ENCODE measurements at places on chromosomes 3 and 15.

- no peak for DNase-seq
Observed at GRCh38 chr15:41950489-41950888, 21.9 kb downstream of the EHD4 start.

DNA sequence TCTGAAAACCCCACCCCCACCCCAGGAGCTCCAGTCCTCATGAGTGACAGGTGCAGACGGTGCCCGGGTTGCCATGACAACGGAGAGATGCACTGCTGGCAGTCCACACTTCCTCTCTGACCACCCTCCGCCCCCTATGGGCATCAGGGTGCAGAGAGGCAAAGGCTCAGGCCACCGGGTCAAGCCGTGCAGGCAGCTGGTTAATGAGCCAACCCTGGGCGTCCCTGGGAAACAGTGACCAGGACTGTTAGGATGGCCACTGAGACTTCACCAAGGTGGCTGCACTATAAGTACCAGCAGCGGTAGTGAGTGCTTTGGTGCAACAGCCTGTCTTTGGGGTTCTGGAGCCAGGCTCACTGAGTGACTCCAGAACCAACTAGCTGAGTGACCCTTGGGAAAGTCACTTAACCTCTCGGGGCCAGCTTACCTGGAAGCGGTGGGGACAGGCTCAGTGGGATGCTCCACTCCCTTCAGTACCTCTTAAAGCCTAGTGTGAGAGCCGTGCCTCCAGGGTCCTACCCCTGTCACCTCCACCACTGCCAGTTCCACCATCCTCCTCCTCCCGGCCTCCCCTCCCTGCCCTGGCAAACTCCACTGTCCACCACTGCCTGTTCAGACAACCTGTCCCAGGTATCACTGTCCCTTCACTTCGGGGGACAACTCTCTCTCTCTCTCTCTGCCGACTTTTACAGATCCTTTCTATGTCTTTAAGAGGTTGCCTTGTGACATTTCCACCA is 121.0 kb upstream of the PRR20G start:
- no peak for DNase-seq

- no peak for DNase-seq
Observed at GRCh38 chr3:100563652-100564211, 45.7 kb upstream of the ADGRG7 start.

- no peak for DNase-seq
Observed at GRCh38 chr3:122305818-122306621, 19.0 kb upstream of the CSTA start.

GRCh38 chr15:68934341-68934740 is 4.0 kb downstream of the SPESP1 start:
- no peak for DNase-seq

DNA sequence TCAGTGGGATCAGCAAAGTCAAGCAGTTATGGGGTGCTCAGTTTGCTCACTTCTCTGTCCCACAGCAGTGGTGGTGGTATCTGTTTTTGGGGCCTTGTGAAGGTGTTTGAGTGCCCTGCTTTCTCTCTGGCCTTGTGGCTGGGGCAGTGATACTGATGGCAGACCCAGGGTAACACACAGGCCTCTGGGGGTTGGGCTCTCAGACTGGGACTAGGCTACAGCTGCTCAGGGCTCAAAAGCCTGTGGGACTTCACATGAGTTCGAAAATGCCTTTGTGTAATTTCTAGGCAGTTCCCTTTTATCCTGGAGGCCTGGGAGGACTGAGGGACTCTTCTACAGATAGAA is 75.3 kb downstream of the STXBP5L start:
- DNase-seq: no peak

DNA sequence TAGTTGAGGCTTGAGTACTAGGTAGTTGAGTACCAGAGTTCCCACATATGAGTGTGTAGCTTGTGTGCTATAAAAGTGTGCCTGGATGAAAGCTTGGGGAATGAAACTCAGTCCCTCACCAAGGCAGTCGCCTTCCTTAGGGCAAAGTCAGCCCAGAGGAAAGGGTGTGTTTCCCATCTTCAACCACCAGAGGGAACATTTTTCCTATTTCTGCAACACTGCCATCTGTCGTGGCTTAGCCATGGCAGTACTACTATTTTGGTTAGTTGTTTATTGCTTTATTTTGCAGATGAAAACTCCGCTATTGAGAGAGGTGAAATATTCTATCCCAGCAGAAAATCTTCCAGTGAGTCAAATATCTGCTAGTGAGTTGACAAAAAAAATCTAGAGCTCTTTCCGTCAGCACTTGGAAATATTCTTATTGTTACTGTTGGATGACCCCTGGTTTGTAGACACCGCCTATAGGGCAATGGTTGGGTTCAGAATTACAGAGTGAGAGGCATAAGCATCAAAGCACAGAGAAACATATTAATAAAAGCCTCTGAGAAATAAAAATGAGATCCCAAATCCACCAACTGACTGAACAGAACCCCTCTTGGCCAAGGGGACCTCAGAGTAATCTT is 239.9 kb downstream of the CPNE4 start:
- DNase-seq: peak; percentile 55

GRCh38 chr3:144104186-144104585 is 132.6 kb downstream of the DIPK2A start:
- no peak for DNase-seq

- no peak for DNase-seq
Observed at GRCh38 chr3:49718858-49719213, 648 bp downstream of the AMIGO3 start.

GRCh38 chr3:110494728-110495127 is 576.9 kb upstream of the NECTIN3 start:
- DNase-seq: no peak

- DNase-seq: no peak
Observed at GRCh38 chr3:105174017-105174615, 192.6 kb upstream of the ALCAM start.

DNA sequence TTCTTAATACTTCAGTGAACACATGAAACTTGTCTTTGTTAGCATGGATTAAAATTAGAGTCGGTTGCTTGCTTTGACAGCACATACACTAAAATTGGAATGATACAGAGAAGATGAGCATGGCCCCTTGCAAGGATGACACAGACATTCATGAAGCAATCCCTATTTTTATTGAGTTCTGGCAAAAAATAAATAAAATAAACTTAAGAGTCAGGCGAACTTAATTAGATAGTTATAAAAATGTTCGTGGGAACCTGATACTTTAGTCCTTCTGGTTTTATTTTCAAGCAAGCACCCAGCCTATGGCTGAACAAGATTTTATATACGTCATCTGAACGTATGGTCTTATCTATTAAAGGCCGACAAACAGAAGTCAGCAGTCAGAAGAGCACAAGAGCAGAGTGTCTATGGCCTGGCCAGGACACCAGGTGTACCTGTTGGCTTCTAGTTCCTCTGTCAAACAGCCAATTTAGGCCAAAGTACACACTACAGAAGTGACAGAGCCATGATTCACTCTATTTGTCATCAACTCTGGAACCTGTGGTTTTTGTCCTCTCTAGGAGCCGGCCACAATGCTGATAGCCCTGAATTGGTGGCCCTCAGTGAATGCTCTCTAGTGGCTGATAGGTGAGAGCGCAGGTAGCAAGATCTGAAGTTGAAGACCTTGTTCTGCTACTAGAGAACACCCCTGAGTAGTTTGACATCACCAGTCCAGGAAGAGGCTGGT is 64.3 kb downstream of the LEO1 start:
- no peak for DNase-seq

DNA sequence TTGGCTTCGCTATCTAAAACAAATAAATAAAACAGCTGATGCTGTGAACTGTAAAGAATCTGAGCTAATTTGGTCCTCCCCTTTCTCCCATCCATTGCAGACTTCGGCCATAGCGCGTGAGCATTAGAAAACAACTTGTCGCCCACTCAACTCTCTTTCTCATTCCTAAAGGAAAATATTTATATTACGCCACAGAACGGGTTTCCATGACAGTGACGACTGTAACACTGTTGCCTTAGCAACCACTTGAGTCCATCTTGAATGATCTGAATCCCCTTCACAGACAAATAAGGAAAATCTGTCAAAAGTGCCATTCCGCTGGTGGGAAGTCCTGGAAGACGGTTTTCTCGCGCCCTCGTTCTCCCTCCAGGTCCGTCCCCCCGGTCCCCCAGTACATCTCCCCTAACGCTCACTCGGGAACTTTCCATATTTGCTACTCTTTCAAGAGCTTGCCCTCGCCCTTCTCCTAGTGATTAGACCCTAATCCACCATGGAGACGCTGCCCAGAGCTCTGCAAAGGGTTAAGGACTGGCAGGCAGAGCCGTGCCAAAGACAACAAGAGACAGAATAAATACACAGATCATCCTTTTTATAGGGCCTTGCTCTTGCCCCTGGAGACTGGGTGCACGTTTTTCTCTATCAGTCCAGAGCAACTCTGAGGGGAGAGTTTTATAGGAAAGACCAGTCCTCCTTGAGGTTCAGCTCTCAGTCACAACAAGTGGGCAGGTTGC is 50.5 kb downstream of the CRYGS start:
- DNase-seq: no peak

DNA sequence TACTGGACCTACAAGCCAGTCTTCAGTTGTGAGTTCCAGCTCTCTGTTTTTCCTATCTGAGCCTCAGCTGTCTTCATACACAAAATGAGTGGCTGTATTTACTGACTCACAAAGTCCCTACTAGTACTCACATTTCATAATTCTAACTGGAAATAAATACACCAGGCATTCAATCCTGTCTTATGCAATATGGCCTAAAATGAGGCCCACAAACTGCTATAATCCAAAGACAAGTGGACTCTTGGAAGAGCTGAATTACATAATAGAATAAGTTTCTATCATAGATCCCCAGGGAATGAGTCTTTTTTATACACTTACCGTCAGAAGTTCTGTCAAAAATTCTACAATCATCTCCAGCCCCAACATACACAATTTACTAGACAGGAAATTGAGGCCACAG is 211.9 kb downstream of the LRRN1 start:
- no peak for DNase-seq

DNA sequence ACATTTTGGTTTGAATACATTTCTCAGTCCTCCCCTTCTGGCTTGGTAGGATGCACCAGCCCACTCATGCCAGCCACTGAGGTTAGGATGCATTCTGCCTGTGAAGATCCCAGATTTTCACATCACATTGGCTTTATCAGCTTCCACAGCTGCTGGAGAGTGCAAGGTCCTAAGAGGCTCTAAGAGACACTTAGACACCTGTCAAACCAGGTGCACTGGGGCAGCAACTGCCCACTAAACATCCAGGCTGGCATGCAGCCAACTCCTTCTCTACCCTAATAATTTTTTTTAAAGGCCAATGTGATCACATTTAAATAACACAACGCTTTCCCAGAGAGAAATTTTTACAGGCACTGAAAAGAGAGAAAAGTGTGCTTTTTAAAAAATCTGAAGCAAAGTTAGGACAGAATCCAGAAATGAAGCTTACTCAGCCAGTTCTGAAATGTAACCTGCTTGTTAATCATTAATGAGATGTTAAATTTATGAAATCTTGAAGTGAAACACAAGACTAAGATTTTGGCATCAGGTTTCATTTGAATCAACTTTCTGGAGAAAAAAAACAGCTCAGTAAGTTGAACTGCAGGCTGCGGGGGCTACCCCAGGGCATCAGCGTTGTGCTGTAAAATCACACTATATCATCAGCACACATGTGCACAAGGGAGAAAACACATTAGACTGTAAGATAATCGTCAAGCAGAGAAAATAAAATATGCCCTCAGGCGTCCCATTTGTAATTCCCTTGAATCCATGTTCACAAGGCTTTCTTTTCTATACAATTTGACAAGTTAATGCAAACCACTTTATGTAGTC is 312.9 kb downstream of the ZBBX start:
- no peak for DNase-seq

DNA sequence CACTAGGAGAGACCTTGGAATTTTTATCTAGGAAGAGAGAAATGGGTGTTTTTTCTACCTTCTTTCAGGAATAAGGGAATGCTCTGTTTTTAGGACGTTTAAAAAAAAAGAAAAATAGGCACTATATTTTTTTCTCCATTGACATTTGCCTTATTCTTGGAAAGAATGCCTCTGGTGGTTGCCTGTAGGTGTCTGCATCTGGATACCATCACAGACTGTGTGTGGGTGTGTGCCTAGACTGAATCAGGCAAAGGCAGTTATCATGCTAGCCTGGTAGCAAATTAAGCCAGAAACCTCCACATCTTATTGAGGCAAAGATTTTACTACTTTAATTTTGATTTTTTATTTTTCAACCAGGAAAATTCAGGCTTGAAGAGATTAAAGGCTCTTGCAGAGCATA is 513.6 kb upstream of the KCNMB2 start:
- DNase-seq: no peak

DNA sequence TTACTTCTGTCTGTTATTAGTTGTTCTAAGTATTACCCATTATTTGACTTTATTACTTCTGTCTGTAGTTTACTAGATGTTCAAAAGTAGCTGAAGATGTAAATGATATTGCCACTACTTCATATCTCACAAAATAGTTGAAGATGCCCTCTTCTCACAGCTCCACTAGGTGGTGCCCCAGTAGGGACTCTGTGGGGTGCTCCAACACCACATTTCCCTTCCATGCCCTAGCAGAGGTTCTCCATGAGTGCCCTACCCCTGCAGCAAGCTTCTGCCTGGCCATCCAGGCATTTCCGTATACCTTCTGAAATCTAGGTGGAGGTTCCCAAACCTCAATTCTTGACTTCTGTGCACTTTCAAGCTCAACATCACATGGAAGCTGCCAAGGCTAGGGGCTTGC is 80.8 kb downstream of the KCNH8 start:
- no peak for DNase-seq

- DNase-seq: peak; percentile 20
Observed at GRCh38 chr3:143276592-143276991, 157.0 kb downstream of the CHST2 start.

DNA sequence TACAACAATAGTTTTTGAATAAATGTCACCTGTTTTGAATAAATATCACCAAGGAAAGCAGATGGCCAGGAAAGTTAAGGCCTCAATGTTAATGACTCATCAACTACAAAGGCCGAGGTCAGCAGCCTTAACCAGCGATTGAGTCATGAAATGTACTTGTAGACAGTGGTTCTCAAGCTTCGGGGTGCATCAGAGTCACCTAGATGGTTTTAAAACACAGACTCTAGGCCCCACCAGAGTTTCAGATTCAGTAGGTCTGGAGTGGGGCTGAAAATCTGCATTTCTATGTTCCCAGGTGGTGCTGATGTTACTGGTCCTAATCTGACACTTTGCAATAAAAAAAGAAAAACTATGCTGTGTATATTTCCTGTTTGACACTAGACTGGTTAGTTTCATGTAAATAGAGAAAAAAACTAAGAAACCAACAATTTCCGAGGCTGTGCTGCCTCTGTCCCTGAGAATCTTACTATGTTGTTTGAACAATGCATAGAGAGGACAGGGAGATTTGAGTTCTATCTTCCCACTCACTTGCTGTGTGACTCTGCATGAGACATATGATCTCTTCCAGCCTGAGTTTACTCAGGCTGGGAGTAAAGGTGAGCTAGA is 9.8 kb downstream of the RAB27A start:
- peak; percentile 58 for DNase-seq

DNA sequence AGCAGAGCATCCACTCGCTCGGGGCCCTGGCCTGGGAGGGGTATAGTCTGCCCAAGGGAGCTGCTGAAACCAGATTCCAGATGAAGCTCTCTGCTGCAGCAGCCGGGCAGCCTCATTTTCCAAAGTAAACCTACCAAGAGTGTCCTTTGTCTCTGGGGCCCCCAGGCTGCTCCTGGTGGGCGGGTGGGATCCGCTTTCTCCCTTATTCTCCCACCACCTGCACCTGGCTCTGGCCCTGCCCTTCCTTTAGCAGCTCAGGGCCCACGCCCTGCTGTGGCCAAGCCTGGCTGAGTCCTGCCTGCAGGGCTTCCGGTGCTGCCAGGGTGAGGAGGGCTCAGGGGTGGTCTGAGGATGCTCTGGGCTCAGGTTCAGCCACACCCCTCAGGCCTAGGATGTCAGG is 13.0 kb downstream of the SCN5A start:
- DNase-seq: no peak

Data from GM20000 (cell line).